Nucleus accumbens (tissue), 56 donors: ENCODE measurements at places on chromosomes 1 and 21.

DNA sequence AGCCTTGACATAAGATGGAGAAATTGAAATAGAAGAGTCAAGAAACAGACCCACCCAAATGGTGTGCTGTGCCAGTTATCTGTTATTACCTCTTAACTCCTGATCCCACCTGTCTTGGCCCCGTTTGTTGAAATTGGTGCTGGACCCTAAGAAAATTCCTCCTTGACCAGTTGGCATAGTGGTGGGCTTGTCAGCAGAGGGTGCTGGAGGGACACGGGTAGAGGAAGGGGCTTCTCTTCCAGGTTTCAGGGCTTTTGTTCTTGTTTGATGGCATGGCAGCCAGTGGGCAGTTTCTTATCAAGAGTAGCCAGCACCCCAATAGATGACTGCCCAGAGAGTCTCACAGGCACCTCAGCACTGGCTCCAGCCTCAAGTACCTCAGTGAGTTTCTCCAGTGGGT lies 51.6 kb downstream of the PCBP3 start:
- DNase-seq = no peak

DNA sequence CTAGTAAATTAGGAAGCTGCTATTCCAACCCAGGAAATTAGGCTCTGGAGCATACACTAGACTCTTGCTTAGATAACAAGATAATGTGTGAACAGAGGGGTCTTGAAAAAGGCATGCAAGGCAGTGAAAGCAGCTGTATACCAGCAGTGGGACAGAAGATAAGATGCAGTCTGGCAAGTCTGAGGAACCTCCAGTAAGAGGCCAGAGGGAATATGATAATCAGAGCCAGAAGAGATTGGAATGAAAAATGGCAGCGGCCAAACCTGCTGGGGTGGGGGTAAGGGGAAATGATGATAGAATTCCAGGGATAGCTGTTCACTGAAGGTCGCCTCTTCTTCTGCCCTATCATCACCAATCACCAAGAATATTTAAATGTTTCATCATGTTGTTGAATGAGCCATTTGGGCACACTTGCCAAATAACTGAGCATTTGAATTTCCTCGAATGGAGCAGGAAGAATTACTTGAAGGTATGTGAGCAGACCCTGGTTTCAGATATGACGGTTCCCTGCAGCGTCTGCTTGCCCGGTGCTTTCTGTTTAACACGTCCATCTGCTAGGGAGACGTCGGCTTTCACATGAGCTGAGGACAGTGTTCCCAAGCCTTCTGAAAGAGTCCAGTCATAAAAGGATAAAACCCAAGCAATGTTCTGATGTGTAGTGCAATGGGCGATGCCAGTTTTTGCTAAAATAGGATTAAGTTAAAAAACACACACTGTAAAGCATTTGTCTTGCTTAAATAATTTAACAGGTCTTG lies 173.3 kb downstream of the RWDD3 start:
- DNase-seq = no peak

- DNase-seq = no peak
These were observed 49.1 kb upstream of the IFNLR1 start for GRCh38 chr1:24235921-24236788.

DNA sequence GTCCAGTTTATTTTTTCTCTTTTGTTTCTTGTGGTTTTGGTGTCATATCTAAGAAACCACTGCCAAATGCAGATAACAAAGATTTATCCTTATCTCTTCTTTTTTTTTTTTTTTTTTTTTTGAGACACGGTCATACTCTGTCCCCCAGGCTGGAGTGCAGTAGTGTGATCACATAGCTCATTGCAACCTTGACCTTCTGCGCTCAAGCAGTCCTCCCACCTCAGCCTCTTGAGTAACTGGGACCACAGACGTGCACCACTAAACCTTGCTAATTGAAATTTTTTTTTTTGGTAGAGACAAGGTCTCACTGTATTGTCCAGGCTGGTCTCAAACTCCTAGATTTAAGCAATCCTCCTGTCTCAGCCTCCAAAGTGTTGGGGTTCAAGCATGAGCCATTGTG lies 8.9 kb downstream of the SLC66A1 start:
- DNase-seq = no peak

DNA sequence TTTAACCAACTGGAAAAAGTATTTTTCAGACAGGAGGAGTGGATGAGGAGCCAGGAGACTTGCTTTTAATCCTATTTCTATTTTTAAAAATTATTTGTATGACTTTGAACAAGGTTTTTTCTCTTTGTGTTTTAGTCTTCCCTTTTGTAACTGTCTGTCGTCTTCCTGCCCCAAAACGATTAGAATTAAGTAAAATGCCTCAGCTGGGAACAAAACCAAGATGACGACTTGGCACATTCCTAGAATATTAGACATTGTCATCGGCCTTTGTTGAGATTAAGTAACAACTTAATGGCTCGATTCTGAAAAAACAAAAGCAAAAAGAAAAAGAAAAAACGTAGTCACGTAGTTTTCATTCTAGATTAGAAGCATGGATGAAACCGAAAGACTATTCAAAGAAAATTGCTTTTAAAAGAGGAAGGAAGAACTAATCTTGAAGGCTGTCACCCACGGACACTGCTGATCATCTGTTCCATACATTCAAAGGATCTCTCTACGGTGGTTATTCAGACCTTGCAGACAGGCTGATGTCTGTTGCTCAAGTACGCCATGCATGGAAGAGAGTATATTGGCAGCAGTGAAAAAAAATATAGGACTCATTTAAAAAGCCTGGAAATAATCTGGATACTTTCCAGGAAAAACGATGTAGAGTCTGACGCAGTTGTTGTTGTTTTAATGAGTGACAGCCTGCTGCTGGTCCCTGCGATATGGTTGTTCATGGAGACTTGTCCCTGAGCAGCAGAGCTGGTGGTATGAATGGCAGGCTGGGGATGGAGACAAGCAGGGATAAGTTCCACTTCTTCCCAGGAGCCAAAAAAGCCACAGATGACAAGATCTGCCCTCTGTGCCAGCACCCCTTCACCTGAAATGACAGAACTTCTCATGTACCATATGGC lies 16.8 kb downstream of the GNG4 start:
- no peak for DNase-seq

DNA sequence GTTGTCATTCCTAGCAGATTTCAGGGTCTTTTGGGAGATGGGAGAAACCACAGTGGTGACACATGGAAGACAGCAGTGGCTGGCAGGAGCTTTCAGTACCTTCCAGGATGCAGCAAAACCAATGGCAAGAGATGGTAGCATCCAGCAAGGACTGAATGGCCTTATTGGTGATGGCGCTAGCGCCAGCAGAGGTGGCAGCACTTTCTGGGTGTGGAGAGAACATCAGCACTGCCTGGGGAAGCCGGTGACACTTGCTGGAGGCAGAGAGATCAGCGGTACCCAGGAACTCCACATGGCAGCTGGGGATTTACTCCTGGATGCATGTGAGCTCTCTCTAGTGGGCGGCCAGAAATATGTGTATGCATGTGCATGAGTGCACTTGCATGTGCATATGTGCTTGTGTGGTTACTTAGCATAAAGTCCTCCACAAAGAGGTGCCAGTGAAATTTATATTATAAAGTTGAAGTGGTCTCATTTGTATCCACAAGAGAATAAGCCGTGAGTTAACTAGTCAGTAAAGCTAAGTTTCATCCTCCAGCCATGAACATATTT lies 364.7 kb downstream of the LMX1A start:
- no peak for DNase-seq
